Activated CD8-positive, alpha-beta memory T cell treated with anti-CD3 and anti-CD28 coated beads, Interleukin-2, amount 50 U/mL, for 48 hours (primary cell): ENCODE measurements at places on chromosomes 1 and 21.

DNA sequence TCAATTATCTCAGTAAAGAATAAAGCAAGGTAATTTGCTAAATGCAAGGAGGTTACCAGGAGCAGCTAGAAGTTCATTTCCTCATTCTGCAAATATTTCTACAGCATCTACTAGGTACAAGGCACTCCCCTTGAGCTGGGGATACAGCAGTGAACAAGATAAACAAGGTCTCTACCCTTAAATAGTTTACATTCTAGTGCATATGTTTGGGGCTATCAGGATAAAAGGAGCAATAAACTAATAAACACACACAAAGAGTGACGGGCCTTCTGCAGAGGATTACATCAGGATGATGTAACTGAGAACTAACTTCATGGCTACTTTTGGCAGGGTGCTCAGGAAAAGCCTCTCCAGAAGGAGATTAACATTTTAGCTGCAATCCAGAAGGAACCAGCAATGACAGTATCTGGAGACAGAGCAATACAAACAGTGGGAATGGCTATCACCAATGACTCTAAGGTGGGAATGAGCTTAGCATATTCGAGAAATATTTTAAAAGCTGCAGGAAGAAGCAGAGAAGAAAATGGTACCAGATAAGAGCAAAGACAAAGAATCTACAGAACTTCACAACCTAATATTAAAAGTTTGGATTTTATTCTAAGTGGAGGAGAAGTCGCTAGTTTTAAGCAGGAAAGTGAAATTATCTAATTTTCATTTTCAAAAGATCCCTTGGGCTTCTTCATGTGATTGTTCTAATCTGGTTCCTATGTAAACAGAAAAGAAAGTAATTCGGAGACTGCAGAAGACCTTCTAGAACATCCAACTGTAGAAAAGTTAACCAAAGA is 25.8 kb downstream of the TP53BP2 start:
- no peak for DNase-seq

GRCh38 chr1:108644984-108645383 is 15.9 kb downstream of the HENMT1 start:
- DNase-seq: peak; percentile 69

GRCh38 chr1:54159733-54160316 is 7.0 kb upstream of the CDCP2 start:
- no peak for DNase-seq

- DNase-seq: no peak
Observed at GRCh38 chr1:145782272-145783099, 41.4 kb downstream of the RNF115 start.

DNA sequence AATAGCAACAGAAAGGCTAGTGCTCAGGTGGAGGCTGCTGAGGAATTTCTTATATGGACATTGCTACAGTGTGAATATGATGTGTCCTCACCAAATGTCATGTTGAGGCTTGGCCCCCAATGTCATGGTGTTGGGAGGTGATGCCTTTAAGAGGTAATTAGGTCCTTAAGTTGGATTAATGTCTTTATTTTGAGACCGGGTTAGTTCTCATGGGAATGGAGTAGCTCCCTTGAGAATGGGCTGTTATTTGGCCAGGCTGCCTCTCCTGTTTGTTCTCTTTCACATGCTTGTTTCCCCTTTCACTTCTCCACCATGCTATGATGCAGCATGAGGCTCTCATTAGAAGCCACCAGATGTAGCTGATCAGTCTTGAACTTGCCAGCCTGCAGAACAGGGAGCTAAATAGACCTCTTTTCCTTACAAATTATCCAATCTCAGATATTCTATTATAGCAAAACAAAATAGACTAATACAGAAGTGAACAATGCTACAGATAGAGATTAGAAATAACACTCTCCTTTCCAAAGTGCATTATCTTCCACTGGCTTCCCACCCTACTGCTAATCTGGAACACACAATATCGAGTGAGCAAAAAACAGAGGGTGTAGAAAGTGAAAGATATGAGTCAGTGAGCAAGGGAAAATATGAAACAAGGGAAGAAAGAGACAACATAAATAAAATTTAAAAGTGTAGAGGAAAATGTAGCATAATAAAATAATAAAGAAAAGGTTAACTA is 160.2 kb downstream of the NTMT2 start:
- DNase-seq: no peak

DNA sequence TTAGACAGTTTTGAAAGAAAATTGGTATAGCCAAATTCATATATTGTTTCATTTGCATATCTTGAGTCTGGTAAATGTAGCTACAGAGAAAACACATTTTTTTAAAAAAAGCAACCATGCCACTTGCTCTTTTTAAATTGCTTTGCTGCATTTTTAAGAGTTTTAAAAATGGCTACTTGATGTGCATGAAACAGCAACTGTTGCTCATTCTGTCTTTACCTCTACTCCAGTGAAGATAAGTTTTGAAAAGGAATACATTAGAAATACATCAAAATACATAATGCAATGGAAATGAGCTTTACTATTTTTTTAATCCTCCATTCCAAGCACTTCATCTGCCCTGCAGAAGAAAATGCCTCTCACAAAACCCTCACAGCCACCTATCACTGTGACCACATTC is 95.5 kb downstream of the IFI44 start:
- DNase-seq: no peak

DNA sequence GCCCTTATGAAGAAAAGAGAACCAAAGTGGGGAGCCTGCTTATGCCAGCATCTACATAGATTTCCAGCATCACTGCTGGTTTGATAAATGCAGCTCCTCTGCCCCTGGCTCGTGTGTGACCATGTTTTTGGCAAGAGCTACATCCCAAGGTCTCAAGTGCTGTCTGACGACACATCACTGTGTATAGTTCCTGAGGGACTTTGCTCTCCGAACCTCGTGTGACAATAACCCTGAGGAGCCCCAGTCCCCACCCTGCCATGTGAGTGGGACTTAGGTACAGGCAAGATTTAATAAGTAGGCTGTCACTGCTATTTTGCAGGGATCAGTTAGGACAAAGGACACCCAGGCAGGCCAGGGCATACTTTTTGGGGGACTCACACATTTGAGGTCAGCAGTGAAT is 28.8 kb upstream of the RERE start:
- DNase-seq: no peak

GRCh38 chr1:8698012-8698630 is 119.3 kb downstream of the RERE start:
- DNase-seq: no peak

DNA sequence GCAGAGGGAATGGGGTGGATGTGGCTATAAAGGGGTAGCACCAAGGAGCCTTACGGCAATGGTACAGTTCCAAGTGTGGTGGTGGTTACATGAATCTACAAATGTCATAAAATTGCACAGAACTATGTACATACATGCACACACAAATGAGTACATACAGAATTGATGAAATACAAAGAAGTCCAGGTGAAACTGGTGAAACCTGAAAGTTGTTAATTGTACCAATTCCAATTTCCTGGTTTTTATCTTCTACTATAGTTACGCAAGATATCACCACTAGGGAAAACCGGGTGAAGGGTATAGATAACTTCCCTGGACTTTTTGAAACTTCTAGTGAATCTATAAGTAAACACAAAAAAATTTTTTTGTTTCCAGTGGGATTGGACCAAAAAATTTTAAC is 18.9 kb downstream of the HSF2BP start:
- no peak for DNase-seq

- no peak for DNase-seq
Observed at GRCh38 chr1:10870493-10871096, 74.1 kb upstream of the CASZ1 start.

DNA sequence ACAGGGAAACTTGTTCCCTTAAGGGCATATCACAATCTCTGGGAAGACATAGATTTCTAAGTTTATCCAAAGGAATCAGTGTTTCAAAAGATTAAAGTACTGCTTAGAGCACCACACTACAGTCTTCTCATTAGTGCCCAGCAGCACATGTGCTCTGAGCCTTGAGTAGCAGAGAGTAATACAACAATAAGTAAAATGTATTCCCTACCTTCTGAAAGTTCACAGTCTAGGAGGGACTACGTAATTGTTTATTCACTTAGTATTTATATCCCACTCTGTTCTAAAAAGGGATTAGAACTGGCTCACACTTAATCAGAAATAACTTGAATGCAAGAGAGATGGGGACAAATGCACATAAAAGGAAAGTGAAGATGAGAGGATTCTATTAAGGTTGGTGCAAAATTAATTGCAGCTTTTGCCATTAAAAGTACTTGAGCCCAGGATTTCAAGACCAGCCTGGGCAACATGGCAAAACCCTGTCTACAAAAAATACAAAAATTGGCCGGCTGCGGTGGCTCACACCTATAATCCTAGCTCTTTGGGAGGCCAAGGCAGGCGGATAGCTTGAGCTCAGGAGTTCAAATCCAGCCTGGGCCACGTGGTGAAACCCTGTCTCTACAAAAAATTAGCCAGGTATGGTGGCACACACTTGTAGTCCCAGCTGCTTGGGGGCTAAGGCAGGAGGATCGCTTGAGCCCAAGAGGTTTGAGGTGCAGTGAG is 9.0 kb downstream of the SYNC start:
- no peak for DNase-seq

GRCh38 chr1:158400871-158401270 is 1.6 kb upstream of the OR10T2 start:
- no peak for DNase-seq

- DNase-seq: no peak
Observed at GRCh38 chr1:39090757-39091380, 64.7 kb downstream of the NDUFS5 start.

GRCh38 chr21:15496911-15497310 is 232.9 kb upstream of the USP25 start:
- DNase-seq: no peak

DNA sequence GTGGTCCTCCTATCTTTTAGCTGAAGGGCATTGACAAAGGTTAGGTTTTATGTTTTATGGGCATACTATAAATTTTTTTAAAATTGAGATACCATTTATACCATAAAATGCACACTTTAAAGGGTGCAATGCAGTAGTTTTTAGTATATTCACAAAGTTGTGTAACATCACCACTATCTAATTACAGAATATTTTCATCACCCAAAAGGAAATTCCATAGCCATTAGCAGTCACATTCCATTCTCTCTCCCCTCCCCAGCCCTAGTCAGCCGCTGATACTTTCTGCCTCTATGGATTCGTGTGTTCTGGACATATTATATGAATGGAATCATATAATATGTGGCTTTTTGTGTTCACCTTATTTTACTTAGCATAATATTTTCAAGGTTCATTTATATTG is 135.8 kb upstream of the B3GALT2 start:
- DNase-seq: no peak
